ENCODE measurements at places on chromosomes 11 and 22.

DNA sequence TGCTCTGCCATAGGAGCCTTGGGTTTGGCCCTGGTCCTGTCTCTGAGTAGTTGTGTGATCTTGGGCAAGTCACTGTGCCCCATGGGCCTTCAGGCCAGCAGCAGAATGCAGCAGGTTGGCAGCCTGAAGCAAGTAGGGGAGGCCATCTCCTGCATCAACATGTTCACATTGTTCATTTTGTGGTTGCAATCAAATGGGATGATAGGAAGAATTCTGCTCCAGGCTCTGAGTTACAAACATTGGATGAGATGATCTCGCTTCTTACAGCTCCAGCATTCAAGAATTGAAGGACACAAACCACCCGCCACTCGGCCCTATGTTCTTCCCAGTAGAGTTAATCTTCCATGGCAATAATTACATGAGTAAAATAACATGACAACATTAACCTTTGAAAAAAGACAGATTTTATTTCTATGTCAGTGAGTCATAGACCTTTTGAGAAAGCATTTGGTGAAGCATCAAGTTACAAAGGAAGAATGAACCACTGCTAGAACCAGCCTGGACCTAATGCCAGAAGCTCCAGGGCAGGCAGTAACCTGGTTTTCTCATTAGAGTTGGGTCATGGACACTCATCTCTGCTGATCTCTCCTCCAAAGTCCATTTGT lies 308.3 kb upstream of the NCAM1 start:
- DNase-seq: no peak

- no peak for DNase-seq
Observed at GRCh38 chr11:109416601-109417000, 5.4 kb upstream of the C11orf87 start.

DNA sequence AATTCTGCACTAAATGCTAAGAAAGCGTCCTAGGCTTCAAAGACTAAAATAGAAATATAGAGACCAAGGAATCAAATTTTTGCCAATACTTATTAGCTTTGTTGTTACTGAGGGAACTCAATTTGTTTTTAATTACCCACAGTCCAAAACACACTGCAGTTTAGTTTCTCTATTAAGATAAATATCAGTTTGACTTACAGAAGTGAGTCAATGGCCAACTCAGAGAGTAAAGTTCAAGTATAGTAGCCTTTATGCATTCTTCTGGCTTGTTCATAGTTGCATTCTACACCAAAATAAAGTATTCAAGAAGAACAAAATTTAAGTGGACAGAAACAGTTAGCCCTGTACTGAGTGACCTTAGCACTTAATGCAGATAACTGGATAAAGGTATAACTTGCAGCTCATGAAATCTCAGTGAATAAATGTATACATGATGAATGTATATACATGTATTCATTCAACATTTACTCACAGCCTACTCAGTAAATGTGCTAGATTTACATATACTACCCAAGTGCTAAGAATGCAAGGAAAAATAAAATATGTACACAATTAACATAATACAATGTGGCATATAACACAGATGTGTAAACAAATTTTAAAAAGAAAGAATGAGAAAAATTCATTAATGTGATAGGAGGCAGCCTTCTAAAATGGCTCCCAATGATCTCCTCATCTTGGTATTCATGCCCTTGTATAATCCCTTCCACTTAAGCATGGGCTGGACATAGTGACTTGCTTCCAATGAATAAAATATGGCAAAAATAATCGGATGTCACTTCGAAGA lies 9.7 kb upstream of the RNF141 start:
- peak; percentile 21 for DNase-seq

DNA sequence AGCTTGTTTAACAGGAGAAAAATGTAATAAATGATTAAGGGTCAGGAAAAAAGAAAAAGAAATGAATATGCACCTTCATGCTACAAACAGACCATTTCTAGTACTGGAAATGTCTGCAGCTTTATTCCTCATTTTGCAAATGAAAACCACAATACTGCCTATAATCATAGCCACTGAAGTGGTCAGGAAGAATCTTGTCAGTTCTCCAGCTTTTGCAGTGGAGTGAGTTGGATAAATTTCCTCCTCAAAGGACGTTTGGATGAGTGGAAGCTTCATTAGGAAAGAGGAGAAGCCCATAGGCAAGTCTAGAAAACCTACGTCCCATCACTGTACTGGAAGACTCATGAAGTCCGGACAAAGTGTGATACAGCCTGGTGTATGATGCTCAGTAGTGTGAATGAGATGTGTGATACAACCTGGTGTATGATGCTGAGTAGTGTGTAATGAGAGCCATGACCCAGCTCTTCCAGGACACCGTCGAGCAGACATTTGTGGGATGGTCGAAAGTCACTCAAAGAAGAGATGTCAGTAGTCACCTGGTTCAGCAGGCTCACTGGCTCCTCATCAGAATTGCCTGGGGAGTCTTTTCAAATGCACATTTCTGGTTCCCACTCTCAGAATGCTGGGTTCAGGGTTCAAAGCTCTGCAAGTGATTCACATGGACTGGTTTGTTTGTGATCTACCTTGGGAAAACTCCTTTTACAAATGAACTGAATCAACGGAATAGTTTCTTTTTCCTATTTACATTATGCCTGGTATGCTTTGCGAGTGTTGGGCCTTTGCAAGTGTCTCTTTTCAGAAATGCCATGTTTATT lies 101.3 kb downstream of the PDHX start:
- DNase-seq: no peak

DNA sequence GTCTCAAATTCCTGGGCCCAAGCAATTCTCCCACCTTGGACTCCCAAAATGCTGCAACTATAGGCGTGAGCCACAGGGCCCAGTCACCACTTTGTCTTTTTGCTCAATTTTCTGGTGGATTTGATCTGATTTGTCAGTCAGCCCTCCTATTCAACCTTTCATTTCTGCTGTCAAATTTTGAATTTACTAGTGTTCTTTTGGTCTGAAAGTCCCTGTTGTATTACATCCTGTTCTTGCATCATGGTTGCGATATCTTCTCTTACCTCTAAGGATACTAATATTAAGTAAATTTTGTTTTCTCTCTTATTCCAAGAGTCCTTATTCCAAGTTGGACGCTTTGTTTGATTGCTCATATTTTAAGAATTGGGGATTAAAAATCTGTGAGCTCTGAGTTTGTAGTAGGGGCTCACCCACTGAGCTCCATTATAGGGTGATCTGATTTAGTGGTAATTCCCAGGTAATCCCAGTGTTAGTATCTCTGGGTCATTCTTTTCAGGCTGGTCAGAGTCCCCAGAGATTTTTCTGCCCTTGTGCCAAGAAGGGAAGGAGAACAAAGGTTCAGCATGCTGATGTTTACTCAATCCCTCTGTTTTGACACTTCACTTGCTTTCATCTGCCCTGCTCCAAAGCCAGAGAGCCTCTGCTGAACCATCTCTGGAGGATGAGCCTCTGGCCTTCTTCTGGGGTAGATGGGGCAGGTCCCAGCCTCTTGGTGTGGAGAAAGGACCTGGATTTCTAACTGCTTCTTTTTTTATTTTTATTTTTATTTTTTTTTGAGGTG lies 10.0 kb downstream of the UPB1 start:
- DNase-seq: no peak

DNA sequence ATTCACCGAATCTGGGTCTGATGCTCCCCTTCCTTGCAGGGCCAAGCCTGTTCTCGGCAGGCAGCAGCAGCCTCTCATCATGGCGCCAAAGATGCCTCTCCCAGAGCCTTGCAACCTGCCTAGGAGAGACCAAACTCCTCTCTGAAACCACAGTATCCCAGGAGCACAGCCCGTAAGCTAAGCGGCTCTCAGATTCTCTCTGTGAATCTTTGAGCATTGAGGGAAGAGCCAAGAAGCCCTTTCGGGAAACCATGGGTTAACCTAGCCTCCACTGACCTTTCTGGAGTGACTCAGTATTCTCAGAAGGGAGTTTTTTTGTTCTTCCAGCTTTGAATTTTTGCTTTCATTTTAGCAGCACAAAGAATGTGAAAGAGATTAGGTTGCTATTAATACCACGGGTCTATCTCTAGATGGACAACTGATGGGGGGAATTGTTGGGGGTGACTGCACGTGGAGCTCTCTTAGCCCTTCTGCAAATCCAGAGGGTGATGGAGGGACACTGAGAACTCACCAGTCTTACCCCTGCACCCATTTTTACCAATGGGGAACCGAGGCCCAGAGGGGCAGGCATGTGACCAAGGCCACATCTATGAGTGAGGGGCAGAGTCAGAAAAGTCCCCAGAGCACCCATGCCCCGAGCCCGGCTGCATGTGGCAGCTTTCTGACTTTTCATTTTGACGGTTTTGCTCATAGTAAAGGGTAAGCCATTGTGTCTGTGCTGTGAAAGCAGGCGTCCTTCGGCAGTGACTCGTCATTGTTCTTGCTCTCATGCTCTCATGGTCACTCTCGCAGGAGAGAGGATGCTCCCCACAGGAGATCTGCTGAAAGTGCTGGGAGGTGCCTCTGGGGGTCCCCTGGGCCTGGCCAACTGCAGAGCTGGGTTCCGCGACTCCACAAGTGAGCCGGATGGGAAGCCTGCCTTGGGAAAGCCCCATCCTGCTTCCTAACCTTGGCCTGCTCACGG lies 36.0 kb downstream of the IRAG1 start:
- DNase-seq: no peak

GRCh38 chr11:69496631-69497220 lies 15.3 kb downstream of the LINC01488 start:
- DNase-seq: no peak

GRCh38 chr11:9643751-9644150 lies 20.1 kb upstream of the SWAP70 start:
- no peak for DNase-seq

GRCh38 chr11:77082838-77083565 lies 16.2 kb downstream of the CAPN5 start:
- no peak for DNase-seq

- DNase-seq: no peak
Observed at GRCh38 chr11:64223001-64223651, 2.9 kb downstream of the TRPT1 start.

DNA sequence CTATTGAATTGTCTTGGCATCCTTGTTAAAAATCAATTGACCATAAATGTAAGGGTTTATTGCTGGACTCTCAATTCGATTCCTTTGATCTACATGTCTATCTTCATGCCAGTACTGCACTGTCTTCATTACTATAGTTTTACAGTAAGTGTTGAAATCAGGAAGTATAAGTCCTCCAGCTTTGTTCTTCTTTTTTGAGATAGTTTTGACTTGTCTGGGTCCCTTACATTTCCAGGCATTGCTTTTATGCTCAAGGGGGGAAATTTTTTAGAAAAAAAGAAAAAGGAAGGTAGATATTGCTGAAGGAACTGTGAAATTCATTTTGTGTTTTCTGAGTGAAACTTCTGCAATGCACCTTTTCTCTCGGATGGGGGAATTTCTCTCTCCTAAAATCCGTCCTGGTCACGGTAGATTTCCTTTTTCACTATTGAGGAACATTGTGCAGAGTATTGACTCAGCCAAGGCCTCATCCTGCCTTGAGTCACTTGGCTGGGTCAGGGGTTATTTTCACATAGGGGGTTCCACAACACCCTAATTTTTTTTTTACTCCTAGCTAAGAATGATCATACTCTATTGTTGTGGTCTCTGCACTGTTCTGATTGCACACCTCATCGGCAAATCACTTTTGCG lies 2.8 kb upstream of the ACER3 start:
- DNase-seq: no peak

- peak; percentile 45 for DNase-seq
Observed at GRCh38 chr11:58772329-58773285, 40.9 kb upstream of the GLYAT start.

- peak; percentile 1 for DNase-seq
Observed at GRCh38 chr11:30914143-30914762, 328.1 kb upstream of the MPPED2 start.

DNA sequence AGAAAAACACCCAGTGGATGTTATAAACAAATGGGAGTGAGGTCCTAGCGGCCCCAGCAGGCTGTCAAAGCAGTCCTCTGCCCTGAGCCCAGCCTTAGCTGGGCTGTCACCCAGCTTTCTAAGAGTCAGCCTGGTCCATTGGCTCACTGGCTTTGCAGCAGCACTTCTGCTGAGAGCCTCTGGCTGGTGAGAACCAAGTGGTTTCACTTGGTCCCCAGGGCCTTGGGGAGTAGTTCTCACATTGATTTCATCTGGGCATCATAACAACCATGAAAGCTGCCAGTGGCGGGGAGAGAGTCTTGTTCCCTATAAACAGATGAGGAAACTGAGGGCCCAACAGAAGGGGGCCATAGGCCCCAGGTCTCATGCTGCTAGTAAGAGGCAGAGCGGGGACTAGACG lies 11.4 kb downstream of the SEC14L6 start:
- no peak for DNase-seq

GRCh38 chr11:72727521-72727920 lies 24.7 kb downstream of the ARAP1 start:
- DNase-seq: no peak

All from erythroblast (primary cell).